Stomach (tissue), 19 donors: ENCODE measurements at places on chromosomes 16 and 17. TPM values are rescaled to one million over a fixed set of nuclear protein-coding genes. Genes with fewer than 3 reads are reported as not detected.
A peak's percentile ranks its signal among the peaks of the same experiment; 100 is the strongest.

- peak; percentile 27 for DNase-seq
Measured at GRCh38 chr17:12790249-12791106, 1.2 kb downstream of the ARHGAP44 start.

DNA sequence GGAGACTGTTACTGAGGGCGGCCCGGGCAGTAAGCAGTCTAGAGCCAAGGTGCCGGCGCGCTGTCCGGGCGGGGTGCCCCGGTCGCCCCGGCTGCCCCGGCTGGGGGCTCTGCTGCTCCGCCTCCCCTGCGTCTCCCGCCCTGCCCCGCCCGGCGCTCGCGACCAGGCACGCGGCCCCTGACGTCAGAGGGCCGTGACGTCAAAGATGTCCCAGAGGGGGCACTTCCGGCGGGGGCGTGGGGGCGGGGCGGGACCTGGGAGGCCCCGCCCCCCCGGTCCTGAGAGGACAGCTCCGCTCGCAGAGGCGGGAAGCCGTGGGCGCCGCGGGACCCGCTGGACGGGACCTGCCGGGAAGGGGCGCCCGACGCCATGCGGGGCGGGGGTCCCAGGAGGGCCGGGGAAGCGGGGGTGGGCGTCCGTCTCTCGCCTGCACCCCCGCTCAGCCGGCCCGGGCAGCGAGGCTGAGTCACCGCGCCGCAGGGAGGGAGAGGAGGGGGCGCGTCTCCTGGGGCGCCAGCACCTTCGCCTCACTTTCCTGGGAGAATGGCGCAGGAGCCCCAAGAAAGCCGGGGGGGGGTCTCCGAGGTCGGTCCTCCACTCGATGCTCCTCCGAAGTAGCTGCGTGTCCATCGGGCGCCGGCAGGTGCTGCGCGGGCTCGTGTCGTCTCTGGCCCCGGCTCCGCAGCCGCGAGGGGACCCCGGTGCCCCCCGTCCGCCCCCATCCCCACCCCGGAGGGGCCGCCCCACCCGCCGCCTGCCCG is 4.4 kb upstream of the HIC1 start:
- peak; percentile 90 for DNase-seq

DNA sequence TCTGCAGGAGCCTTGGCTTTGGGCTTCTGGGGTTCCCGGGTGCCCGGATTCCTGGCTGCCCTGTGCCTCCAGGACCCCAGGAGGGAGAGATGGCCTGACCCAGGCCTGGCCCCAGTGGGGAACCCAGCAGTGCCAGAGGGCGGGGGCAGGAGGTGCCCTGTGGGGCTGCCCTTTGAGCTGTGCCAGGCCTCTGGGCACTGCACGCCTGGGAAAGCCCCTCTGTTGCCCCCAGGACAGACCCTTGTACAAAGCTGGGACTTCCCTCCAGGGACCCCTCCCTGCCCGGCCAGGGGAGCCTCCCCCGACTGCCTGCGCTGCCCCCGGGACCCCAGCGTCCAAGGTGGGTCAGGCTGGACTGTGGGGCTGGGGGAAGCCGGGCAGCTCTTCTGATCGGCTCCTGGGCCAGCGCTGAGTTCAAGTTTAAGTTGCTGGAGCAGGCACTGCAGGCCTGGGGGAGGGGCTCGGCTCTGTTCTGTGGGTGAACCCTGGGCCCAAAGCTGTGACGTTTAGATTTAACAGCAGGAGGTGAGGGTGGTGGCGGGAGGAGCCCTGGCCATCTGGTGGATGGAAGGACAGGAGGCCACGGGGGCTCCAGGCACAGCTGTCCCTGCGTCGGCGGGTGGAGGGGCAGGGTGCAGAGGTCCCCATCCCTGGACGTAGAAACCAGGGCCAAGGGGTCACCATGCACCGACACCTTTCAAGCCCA is 27.6 kb upstream of the C1QTNF8 start:
- no peak for DNase-seq

DNA sequence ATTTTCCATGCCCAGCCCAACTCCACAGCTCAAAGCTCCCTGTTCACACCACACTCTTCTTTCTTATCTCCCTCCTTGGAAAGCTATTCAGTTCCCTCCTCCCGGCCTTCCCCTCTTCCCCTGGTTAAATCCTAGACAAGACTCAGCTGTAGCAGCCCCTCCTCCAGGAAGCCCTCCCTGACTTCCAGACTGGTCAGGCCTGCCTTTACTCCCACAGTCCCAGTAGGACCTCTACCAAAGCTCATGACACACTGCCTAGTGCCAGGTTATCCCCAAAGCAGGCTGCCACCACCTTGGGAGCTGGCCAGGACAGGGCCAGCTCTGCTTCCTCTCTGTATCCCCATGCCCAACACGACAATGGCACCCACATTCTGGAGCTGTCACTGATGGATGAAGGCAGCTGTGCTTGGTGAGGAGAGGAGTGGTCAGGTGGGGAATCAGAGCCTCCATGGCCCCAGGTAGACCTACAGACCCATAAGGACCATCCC is 50.0 kb downstream of the BEAN1 start:
- no peak for DNase-seq

- no peak for DNase-seq
Measured at GRCh38 chr17:44176671-44177501, 6.4 kb downstream of the ASB16 start.

DNA sequence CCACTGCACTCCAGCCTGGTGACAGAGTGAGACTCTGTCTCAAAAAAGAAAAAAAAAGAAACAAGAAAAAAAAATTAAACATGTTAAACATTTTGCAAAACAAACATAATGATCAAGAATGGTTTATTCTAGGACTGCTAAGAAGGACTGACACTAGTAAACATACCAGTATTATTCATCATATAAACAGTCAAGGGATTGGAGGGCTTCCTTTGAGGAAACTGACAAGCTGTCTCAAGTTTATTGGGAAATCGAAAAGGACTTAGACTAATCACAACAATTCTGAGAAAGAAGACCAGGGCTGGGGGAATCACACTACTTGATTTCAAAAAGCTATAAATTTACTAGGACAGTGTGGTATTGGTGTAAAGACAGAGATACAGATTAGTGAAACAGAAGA is 75.5 kb downstream of the MYH10 start:
- no peak for DNase-seq

Gene KIF19
- polyA plus RNA-seq: 0.62 TPM

Gene TBC1D3K
- polyA plus RNA-seq: not detected
